ENCODE measurements at places on chromosomes 2 and 18.

GRCh38 chr18:34801774-34802173 is 91.7 kb downstream of the DTNA start:
- DNase-seq, result no peak

DNA sequence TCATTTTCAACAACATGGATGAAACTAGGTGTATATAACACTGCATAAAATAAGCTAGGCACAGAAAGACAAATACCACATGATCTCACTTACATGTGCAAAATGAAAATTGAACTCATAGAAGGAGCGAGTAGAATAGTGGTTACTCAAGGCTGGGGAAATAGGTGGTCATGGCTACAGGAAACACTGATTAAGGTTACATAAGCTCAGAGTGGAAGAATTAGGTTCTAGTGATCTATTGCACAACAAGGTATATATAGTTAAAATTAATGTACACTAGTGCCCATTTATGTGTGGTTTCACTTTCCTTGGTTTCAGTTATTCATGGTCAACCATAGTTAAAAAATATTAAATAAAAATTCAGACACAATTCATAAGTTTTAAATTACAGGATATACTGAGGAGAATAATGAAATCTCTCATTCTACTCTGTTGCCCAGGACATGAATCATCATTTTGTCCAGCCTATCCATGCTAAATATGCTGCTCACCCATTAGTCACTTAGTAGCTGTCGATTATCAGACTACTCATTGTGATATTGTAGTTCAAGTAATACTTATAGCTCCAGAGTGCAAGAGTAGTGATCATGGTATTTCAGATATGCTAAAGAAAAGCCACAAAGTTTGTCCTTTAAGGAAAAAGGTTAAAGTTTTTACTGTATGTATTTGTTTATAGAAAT is 1530.9 kb upstream of the LRRTM1 start:
- no peak for DNase-seq

- DNase-seq, result no peak
Measured at GRCh38 chr2:99600981-99601651, 111.3 kb upstream of the REV1 start.

GRCh38 chr2:234910186-234910679 is 41.6 kb upstream of the SH3BP4 start:
- no peak for DNase-seq

Data from thymus (tissue), 14 donors.